ENCODE measurements at places on chromosomes 3 and 15. TPM values are rescaled to one million over a fixed set of nuclear protein-coding genes. Genes with fewer than 3 reads are reported as not detected.

Gene GOLGA6B
- total RNA-seq: not detected

- no peak for DNase-seq
Observed at GRCh38 chr3:12983319-12983718, 89.9 kb downstream of the IQSEC1 start.

- peak; percentile 80 for DNase-seq
Observed at GRCh38 chr3:70861855-70862254, 549.4 kb upstream of the MDFIC2 start.

DNA sequence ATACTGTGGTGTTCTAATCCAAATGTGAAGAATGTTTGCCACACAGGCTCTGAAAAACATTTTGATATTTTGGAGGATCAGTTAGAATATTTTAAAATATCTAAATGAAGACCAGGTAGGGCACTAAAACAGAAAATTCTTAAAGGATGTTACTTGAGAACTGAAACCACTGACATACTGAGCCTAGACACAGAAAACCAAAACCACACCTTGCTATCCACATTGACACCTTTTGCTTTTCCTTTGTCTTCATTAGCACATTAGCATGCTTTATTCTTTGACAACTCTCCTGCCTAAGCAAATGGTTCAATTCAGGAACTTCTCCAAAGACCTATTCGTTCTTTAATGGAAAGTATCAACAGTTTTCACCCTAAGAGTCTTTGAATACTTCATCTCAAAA lies 835.9 kb upstream of the GRM7 start:
- no peak for DNase-seq

Gene PRSS50
- not detected for total RNA-seq

DNA sequence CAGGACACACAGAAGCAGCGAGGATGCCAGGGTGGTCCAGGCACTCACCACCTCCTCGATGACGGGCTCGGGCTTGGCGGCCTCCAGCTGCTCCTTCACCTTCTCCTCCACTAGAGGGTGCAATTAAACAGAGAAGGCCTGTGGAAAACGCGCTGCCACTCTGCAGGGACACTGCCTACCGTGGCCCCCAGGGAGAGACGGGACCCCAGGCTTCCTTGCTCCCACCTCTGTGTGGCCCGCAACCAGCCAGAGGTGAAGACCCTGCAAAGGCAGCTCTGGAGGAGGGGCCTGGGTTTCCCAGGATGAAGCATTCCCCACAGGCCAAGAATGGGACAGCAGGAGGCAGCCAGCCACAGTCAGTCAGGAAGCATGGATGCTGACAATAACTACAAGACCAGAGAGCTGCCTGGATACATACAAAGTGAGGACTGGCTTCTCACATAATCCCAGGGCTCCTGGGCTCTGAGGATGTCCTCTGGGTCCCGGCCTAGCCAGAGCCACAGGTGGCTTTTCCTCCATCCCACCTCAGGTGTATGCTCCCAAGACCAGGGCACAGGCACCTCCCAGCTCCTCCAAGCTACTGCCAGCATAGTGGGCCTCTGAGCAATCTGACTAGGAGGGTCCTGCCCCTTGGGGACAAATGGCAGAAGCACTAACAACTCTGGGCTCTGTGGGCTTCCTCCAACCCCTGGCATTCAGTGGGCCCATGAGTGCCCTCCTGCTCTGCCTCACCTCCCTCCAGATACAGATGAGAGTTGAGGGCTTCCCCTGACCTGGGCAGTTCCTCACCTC lies 46.2 kb downstream of the PTH1R start:
- DNase-seq: peak; percentile 94

GRCh38 chr3:66082679-66083078 lies 44.0 kb upstream of the MAGI1 start:
- DNase-seq: no peak

- DNase-seq: peak; percentile 38
Observed at GRCh38 chr3:13264468-13264795, 155.7 kb downstream of the NUP210 start.

GRCh38 chr3:175704366-175705055 lies 845.4 kb downstream of the NAALADL2 start:
- no peak for DNase-seq

Gene TMEM207
- not detected for total RNA-seq

DNA sequence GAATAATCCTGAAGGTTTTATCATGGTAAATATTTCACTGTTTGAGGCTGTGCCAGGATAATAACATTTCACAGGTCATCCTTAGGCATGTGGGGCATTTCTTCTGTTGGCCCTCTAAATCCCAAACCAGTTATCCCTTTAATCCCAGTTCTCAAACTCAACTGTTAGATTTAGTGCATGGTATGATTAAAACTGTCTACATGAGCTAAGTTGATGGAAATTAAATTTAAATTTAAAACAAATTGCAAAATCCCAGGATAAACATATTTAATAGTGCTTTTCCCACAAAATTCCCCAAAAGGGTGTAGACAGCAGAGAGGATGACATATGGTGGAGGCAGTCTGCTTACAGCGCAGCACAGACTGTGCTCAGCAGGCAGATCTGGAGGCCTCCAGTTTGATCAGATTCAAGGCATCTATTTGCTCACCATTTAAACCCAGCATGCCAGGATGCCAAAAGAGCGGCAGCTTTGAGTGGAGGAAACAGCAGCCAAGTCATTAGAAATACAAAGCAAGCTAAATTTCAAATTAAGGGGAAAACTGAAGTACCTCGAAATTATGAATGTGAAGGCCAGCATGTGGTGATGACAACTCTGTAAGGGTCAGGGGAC lies 325.8 kb downstream of the KCNH8 start:
- no peak for DNase-seq

- DNase-seq: peak; percentile 76
Observed at GRCh38 chr15:52180196-52180835, 10.9 kb downstream of the GNB5 start.

- DNase-seq: no peak
Observed at GRCh38 chr15:67232591-67232990, 21.9 kb downstream of the AAGAB start.

DNA sequence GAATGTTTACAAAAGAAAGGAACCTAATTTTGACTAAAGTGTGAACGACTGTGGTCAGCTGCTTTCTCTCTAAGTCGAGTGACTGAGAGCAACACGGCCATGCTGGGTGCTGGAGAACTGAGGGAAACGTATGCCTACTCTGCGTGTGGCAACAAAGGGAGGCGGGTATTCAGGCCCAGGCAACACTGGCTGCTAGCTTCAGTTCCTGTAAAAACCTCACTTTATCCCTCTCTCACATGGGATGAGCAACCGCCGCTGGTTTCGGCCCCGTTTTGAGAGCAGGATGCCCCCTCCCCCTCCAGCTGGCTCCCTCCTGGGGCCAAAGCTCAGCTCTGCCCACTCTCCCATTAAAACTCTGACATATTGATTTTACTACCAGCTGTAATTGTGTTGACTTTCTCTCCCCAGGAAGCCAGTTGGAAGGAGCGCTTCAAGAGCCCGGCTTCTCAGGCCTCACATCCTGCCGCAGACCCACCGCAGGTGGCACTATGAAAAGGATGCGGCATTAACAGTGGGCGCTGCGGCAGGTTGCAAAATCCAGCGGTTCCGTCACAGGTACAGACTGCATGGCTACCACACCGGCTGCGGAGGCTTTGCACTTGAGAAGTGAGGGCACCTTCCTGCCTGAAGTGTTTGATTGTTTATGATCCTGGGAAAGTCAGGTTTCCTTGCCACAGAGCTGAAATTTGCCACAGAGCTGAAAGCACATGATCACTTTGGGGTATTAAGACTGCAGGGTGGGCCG lies 12.7 kb downstream of the PLXND1 start:
- peak; percentile 96 for DNase-seq

Gene C3orf62
- 1.8 TPM for total RNA-seq

DNA sequence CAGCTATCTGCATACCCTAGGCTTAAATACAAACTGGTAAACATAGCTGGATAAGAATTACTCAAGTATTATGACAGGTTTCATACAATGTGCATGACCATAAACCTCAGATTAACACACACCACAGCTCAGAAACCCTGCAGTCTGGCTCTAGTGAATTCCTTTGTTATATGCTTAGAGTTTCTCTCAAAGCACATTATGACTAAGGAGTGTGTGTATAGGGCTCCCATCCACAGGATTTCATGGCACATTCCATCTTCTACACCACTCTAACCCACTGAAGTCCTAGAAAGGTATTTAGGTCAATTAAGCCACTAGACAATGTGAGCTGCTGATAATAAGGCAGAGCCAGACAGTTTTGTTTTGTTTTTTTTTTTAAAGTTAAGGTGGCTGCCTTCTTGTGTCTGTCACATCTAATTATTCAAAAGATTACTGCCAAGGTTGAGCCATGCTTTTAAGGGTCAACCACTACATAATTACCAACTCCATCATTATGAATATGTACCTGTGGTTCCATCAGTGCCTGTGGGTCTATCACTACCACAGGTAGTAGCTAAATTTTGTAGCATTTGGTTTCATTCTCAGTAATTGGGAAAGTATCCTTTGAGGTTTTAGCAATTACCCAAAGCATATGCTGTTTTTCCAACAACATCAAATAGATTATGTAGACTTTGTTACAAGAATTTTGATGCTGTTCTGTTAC lies 107.0 kb downstream of the ALCAM start:
- DNase-seq: no peak

DNA sequence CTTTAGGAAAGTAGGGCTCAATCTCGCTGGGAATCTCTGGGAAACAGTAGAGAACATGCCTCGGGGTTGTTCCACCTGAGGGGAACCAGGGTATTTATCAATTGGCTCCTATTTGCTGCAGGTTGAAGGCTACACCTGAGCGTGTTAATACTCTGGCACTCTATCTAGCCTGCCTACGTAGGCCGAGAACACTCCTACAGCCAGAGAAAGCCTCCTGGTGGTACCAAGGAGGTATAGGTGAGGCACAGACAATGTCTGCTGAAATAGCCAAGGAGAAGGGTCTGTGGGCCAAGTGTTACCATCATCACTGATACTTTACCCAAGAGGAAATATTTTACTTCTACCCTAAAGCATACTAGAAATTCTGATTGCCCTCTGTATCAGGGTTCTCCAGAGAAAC lies 341.0 kb upstream of the UBE2E2 start:
- DNase-seq: no peak

- DNase-seq: no peak
Observed at GRCh38 chr3:24963762-24964625, 464.1 kb upstream of the RARB start.

- no peak for DNase-seq
Observed at GRCh38 chr3:144121661-144122060, 150.0 kb downstream of the DIPK2A start.

Gene MASP1
- total RNA-seq: 1.2 TPM

DNA sequence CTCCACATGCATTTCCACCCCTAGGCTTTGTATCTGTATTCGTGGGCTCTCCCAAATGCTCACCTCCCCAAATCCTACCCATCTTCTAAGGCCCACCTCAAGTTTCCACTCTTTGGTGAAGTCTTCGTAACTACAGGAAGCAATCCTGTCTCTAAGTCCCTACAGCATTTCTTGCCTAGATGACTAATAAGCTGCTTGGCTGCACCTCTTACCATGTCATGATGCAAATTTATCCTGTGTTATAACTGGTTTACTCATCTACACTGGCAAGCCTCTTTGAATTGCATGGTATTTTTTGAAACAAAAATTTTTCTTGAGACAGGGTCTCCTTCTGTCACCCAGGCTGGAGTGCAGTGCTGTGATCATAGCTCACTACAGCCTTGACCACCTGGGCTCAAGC lies 73.3 kb downstream of the SETMAR start:
- DNase-seq: peak; percentile 30

GRCh38 chr15:66927201-66928077 lies 138.0 kb upstream of the SMAD3 start:
- DNase-seq: no peak

DNA sequence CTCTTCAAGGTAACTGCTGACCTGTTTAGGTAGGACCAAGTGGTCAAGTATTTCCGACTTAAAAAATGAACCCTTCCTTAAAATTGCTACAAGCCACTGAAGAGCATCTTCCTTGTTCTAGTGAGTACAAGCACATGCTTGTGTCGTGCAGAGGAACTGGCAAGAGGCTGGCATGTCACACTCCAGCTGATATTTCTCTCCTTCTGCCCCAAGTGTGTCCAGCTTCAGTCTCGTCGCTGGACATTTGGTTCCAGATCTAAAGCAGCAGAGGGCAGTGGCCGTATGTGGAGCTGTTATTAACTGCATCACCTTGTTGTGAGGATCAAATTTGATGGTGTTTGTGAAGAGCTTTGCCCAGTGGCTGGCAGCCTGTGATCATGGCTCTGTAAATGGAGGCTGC lies 10.0 kb downstream of the RBP2 start:
- no peak for DNase-seq

GRCh38 chr3:129592381-129593131 lies 13.9 kb downstream of the PLXND1 start:
- peak; percentile 92 for DNase-seq

DNA sequence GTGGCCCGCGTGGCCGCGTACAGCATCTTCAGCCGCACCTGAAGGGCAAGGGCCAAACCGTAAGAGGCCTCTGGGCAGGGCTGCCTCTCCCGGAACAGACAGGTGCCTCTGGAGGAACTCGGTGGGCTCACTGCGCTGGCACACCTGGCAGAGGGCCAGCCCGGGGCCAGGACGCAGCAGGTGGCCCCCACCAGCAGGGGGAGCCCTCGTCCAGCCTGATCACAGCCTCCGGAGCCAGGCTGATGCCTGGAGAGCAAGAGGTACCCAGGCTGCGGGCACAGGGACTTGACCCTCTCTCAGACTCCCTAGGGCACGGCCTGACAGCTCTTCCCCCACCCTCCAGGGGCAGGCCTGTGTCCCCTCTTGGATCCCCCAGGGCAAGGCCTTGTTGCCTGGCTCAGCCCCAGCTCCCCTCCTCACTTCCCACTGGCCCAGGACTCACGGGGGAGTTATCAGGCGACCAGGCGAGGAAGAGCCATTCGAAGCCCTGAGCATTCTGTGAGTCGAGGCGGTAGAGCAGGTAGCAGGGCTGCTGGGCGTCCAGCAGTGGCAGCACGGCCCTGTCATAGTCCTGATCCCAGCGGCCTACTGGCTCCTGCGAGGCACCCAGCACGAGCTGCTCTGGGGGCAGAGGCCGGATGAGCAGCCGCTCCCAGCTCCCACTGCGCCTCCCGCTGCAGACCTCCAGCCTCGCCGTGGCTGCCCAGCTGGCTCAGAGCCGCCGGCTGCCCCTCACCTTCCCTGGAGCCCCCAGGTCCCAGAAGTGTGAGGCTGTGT lies 6.2 kb upstream of the TLR9 start:
- DNase-seq: peak; percentile 98

DNA sequence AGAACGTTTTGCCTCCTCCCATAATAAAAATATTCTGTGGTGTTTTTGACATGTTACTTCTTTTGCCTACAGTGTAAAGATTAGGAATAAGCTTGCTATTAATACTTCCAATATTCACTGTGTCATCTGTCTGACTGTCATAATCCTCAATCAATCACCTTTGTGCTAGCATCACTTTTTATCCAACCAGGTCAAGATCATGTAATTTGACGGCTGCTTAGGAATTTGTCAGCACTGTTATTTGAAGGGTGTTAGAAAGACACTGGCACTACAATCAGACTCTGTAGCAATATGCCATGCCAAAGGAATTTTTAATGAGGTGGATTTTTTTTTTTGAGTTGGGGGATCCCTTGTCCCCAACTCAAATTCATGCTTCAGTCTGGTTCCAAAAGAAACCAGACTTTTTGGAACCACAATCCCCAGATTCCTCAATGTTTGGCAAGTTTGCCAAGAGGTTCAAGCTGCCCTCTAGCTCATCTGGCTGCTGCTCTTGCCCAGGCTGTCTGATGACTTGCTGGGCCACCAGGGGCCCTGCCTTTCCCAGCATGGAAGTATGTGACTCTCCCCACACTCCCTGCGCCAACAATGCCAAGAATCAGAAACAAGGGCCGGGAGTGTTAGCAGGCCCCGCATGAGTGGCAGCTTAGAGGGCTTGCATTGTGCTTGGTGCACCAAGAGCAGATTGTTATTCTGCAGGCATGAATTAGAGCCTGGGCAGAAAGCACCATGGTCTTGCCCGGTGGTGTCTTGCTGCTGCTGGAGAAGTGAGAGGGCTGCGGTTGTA lies 58.6 kb upstream of the TSC22D2 start:
- peak; percentile 44 for DNase-seq

GRCh38 chr15:72047020-72047419 lies 70.9 kb downstream of the MYO9A start:
- DNase-seq: peak; percentile 60

Data from osteoblast (primary cell).